ENCODE measurements at places on chromosomes 11 and 22.
A peak's percentile ranks its signal among the peaks of the same experiment; 100 is the strongest.

DNA sequence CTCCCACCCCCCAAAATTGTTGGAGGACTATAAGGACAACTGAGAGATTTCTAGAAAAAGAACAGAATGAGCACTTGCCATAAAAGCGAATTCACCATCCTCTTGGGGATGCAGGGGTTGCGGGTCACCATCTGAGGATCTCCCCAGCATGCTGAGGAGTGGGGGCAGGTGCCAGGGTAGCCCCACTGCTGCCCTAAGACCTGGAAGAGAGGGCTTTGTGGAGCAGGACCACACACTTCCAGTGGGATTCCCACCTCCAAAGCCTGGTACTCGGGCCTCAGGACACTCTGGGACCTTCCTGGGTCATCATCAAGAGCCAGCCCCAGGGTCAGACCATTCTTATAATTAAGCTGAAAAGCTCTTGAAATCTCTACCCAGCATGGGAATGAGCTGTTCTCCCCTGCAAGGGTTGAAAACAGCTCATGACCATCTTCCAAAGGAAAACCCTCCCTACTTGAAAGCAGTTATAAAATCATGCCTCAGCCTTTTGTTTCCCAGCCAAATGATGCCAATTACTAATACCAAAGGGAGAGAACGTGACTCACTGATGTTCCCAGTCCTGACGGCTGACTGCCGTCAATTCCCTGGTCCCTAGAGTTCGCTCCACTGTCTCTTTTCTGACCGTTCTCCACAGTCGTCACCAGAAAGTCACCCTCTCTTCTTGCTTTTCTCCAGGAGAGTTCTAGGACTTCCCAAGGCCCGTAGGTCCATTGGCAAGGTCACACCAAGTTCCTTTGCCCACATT, 76.8 kb upstream of the CREB3L1 start:
- no peak for DNase-seq

DNA sequence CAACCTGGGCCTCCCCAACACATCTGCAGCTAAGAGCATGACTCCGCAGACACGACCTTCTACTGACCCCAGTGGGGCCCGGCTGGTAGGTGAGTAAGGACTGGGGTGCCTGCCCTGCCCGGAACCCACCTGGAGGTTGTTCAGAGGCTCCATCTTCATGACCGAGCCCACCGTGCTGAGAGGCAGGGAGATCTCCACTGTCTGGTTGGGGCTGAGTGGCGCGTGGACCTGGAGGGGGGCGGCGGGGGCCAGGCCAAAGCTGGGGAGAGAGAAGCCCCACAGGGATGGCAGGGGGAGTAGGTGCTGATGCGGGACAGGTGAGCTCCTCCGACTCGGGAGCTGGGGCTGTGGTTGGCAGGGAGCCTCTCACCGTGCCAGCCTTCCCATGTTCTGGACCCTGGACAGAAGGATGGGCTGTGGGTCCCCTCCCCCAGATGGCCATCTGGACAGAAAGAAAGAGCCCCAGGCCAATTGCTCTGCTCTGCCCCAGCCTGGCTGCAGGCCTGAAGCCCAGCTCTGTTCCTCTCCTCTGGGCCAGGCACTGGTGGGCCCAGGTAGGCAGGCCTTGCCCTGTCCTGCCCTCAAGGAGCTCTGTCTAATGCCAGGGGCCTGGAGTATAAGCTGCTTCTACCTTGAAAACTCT, 16.3 kb upstream of the RASL10A start:
- DNase-seq: no peak

DNA sequence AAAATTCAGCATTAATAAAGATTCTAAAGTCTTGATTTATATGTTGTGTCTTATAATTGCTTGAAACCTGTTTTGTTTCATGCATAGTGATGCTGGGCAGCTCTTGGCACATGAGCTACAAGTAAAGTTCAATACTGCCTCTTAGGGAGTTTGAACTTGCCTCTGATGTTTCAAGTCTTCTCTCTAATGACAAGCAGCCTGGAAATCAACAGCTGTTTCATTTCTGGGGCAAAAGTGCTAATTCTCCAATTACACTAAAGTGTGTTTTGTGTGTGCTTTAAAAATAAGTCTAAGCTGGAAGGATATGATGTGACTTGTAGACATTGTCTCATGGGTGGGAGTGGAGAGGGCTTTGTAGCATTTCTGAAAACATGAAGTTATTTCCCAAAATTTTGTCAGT, 23.7 kb upstream of the SESN3 start:
- DNase-seq: no peak

GRCh38 chr22:33427461-33427860, 369.3 kb upstream of the SYN3 start:
- DNase-seq: no peak

GRCh38 chr11:36431429-36432092, 78.5 kb downstream of the TRAF6 start:
- peak; percentile 35 for DNase-seq

DNA sequence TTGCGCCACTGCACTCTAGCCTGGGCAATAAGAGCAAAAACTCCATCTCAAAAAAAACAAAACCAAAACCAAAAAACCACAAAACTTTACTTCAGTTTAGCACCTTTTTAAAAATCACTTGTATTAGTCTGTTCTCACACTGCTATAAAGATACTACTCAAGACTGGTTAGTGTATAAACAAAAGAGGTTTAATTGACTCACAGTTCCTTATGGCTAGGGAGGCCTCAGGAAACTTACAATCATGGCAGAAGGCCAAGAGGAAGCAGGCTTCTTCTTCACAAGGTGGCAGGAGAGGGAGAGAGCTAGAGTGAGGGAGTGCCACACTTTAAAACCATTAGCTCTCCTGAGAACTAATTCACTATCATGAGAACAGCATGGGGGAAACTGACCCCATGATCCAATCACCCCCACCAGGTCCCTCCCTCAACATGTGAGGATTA, 261.3 kb downstream of the TMEM135 start:
- DNase-seq: no peak

DNA sequence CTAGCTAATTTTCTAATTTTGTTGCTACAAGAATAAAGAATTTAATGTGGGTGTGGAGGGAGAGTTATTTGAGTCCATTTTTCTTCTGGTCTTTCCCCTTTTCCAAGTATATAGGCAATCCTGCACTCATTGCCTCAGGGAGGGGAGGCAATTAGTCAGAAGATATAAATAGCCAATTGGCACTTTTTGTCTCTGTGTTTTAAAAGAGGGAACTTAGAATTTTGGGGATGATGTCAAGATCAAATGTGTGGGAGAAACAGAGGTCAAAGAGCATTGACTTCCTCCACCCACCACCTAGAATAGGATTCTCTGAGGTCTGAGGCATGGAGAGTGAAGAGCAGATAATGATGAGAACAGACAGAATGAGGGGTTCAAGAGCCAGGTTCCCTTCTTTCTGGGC, 120.3 kb upstream of the ZC3H12C start:
- no peak for DNase-seq

GRCh38 chr11:12042215-12042676, 33.8 kb upstream of the DKK3 start:
- no peak for DNase-seq

DNA sequence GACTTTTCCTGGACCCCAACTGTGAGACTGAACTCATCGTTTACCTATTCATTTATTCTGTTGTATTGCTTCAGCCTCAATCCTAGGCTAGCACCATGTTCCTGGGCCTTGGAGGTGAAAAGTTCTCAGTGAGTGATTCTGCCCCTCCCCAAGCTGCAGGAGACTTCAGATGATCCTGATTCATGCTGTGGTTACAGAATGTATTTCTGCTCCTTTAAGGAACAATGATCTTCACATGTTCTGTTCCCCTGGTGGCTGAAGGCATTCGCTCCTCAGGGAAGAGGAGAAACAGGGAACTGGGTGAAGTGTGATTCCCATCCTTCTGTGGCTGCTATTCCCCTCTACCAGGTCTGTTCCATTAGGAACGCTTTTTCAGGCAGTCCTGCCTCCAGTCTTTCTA, 2.4 kb downstream of the OR52E1 start:
- no peak for DNase-seq

GRCh38 chr11:128291007-128291406, 296.4 kb downstream of the ETS1 start:
- no peak for DNase-seq

GRCh38 chr11:131186629-131187101, 183.8 kb upstream of the NTM start:
- DNase-seq: no peak

DNA sequence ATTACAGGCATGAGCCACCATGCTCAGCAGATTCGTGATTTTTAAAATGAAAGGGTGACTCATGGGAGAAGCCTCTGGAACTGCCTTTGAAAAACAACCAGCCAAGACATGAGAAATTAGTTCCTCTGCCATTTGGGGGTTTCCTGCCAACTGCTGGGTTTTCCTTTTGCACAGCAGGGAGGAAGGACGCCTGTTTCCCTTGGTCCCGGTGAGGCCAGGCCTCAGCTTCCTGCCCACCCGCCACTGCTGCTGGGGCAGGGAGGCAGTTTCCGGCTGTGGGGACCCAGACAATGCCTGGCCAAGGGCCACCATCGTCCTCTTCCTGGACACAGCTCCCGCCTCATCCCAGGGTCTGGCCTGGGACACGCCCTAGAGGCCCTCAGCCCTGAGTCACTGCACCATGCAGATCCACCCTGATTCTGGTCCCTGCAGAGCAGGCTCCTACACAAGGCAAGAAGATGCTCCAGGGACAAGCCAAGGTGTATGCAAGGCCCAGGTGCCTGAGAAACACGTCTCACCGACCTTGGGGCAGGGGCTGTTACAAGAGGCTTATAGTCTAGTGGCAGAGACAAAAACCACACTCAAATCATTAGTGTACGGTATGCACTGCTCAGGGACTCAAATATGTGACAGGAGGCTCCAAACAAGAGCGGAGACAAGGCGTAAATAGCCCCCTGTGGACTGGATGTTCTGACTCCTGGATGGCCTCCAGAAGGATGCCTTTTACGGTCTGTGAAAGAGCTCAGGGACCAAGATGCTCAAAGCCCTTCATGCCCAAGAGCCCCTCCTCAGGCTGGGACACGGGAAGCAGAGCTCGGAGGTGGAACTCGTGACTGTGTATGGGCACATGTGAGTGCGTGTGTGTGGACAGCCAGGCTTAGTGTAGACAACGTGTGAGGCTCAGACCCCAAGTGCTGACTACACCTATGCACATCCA, 10.0 kb downstream of the PPM1F start:
- no peak for DNase-seq

DNA sequence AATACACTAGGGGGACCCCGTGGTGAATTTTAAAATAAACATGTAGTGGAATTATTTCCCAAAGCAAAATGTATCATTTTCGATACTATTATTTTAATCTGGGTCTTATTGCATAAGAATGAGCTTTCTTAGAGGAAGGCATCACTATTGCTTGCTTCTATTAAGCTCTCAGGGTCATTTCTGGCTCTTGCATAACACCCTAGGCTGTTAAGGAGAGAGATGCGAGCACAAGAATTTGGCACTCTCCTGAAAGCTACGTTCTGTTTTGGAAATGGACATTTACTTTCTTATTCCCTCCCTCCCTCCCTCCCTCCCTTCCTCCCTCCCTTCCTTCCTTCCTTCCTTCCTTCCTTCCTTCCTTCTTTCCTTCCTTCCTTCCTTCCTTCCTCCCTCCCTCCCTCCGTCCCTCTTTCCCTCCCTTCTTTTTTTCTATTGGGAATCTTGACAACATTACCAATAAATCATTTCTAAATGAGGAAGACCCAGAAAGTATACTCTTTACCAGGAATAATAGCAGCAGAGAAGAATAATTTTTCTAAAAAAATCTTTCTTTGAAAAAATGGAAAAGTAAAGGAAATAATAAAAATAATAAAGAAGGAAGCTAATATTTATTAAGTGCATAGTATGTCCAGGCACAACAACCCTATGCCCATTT, 83.6 kb upstream of the BDNF start:
- DNase-seq: no peak

GRCh38 chr22:38599466-38599865, 29.5 kb upstream of the DMC1 start:
- DNase-seq: no peak

DNA sequence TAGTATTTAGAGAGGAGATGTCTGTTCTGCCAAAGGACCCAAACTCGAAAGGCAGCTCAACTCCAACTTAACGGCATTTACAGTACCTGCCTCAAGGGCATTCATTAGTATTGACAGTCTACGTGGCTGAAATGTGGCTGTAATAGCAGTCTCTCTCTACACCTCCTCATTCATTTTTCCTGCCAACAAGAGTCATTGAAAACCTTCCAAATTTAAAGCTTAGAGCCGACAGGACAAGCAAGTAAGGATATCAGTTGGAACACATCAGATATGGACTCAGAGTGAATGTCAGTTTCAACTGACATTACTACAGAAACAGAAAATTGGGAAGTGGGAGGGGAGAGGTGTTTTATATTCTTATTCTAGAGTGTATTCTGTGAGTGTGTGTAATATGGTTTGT, 253.1 kb downstream of the CADM1 start:
- DNase-seq: no peak

DNA sequence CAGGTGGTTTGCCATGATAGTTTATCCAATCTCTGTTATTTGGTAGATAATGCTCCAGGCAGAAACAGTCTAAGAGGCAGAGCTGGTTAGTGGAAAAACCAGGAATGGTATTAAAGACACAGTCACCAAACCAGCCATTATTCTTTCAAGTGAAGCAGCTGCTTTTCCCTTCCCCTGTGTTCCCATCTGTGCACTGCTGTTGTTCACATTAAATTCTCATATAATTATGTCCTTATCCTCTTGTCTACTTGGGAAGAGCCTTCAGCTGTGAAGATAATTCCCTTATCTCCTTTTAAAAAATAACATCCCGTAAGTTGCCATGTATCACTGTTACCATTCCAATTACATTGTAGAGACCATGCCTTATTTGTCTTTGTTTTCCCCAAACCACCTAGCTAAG, 5.2 kb upstream of the TBCEL start:
- no peak for DNase-seq

DNA sequence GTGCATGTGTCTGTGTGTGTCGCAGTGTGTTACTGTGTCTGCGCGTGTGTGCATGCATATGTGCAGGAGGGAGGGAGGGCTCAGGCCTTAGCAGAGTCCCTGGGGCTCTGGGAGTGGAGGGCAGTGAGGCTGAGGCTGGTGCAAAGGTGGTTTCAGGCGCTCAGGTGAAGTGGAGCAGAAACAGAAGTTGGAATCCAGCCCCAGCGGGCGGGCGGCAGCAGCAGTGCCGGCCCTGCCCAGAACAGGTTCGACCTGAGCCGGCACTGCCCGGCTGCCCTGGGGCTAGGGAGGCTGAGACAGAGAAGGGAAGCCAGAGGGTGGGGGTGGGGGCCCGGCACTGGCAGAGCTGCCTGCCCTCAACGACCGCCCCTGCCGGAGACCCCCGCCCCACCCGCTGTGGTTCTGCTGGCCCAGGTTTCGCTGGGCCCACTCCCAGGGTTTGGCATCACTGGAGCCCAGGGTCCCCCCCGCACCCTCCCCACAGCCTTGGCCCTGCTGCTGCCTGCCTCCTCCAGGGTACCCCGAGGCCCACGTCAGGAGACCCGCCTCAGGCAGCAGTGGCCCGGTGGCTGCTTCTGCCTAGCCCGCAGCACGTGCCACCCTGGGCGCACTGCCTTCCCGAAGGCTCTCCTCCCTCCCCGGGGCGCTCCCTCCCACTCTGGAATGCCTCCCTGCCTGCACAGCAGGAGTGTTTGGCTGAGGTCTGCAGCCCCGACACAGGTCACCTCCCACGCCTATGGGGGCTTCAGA, 13.3 kb downstream of the ASCL2 start:
- no peak for DNase-seq

- no peak for DNase-seq
Measured at GRCh38 chr22:40238425-40239344, 61.0 kb downstream of the TNRC6B start.

- DNase-seq: no peak
Measured at GRCh38 chr11:12746593-12747097, 72.4 kb downstream of the TEAD1 start.

All from activated gamma-delta T cell treated with Interleukin-2 at 50 U/mL for 16 hours (primary cell).